Nephron progenitor cell (in vitro differentiated cells): ENCODE measurements at places on chromosomes 16 and 17.

DNA sequence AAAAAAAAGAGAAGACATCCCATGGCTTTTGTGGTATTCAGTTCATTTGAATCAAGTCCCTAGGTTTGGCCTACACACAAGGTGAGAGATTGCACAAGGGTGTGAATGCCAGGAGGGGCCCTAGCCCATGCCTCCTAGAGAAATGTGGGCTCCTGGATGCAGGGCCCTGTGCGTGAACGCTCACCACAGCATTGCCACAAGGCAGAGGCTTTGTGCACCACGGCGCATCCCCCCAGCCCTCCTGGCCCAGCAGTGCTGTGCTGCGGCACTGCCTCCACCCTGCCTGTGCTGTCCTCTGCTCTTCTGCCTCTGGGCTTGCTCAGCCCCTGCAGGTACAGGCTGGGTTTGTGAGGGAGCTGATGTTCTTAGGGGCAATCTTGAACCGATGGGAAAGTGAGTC is 80.9 kb upstream of the MED9 start:
- DNase-seq = no peak

GRCh38 chr16:1281517-1281916 is 25.6 kb downstream of the TPSD1 start:
- DNase-seq = no peak

- DNase-seq = peak; percentile 79
Measured at GRCh38 chr17:63478814-63479494, 2.1 kb downstream of the ACE start.

- no peak for DNase-seq
Measured at GRCh38 chr16:28146536-28146935, 65.2 kb downstream of the XPO6 start.

GRCh38 chr17:32917081-32917480 is 10.9 kb upstream of the TMEM98 start:
- no peak for DNase-seq

- no peak for DNase-seq
Measured at GRCh38 chr17:17870247-17870646, 33.5 kb upstream of the SREBF1 start.

- no peak for DNase-seq
Measured at GRCh38 chr17:64920026-64920418, 744 bp upstream of the LRRC37A3 start.

GRCh38 chr17:15210247-15210646 is 54.9 kb downstream of the PMP22 start:
- DNase-seq = no peak

- DNase-seq = no peak
Measured at GRCh38 chr17:45888392-45888791, 6.0 kb upstream of the MAPT start.

GRCh38 chr17:7029659-7030058 is 6.2 kb upstream of the SLC16A13 start:
- DNase-seq = no peak

- peak; percentile 90 for DNase-seq
Measured at GRCh38 chr17:77451245-77451893, 310.6 kb downstream of the SEC14L1 start.
